ENCODE measurements at places on chromosomes 3 and 15.

DNA sequence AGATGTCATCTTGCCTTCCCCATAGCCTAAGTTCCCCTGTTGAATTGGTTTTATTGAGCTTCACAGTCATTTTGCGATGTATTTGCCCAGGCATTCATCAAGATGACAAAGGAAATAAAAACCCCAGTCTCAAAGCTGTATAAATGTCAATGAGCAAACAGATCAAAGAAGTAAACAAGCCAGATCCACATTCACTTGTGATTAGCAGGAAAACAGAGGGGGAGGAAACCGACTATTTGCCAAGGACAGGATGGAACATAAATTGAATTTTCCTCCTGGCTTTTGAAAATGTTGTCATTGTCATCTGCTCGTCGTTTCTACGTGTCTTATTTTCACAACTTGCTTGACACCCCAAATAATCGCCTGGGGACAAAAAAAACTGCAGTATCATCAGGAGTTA lies 83.5 kb downstream of the SV2B start:
- DNase-seq, result no peak

- DNase-seq, result peak; percentile 13
Observed at GRCh38 chr15:40937762-40938535, 8.8 kb downstream of the DLL4 start.

GRCh38 chr3:126546549-126547239 lies 12.0 kb downstream of the C3orf22 start:
- DNase-seq, result no peak

DNA sequence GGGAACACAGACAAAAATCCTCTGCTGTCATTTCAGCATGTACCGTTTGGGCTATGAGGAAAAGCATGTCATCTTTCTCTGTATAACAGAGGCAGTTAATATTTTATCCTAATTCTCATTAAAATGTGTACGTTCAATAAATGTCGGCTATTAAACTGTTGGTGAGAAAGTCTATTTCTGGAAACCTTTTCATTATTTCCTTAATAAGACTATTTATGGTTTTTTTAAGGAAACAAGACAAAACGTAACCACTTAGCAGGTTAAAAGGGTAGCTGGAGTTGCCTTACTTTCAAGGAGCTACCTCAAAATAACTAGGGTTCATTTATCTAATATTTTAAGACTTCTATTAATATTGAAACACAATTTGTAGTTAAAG lies 1.8 kb upstream of the STT3B start:
- no peak for DNase-seq

DNA sequence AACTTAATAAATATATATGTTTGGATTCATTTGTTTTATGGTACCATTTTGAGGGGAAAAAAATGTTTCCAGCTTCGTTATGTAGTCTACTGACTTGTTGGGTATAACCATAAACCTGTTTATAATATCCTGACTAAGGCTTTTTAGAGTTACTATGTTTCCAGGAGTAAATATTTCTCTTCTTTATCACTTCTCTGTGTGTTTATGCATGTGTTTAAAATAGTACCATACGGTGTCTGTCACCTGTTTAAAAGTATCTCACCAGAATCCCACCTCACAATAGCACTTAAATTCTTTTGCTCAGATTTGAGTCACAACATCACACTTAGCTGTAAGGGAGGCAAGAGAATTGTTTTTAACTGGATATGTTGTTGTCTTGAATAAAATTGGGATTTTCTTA lies 15.1 kb downstream of the LACTB start:
- DNase-seq, result no peak

- no peak for DNase-seq
Observed at GRCh38 chr15:91223863-91224262, 123.8 kb downstream of the SV2B start.

DNA sequence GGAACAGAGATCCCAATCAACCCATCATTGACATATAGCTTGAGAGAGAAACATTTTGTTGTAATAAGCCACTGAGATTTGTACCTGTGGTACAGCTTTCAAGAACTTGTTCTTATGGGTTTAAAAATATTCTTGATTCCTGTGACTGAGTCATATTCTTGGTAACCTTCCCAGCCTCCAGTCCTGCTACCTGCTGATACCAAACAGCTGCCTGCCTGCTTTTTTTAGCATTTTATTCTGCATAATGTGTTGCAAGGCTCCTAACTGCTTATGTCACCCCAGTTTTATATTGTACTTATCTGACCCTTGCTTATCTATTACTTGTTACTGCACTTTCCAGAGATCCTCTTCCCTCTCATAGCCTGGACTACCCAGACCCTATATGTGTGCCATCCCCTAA lies 349.3 kb upstream of the SOX2 start:
- no peak for DNase-seq

- no peak for DNase-seq
Observed at GRCh38 chr3:154193000-154193615, 71.9 kb downstream of the ARHGEF26 start.

DNA sequence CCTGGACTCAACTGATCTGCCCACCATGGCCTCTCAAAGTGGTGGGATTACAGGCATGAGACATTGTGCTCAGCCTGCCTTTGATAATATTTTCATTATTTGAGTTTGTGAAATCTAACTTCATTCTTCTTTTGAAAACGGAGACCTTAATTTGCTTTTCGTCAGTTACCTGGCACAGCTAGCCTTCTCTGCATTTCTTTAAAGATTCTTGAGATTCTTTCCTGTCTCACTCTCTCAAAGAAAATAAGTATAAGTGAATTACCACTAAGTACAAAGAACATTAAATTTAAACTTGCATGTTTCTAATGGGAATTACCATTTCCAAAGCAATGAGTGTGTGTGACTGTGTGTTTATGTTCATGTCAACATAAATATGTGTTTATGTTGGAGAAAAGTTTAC lies 187.9 kb downstream of the NFKBIZ start:
- no peak for DNase-seq
